Pulmonary artery endothelial cell (primary cell): ENCODE measurements at places on chromosomes 16 and 17.

DNA sequence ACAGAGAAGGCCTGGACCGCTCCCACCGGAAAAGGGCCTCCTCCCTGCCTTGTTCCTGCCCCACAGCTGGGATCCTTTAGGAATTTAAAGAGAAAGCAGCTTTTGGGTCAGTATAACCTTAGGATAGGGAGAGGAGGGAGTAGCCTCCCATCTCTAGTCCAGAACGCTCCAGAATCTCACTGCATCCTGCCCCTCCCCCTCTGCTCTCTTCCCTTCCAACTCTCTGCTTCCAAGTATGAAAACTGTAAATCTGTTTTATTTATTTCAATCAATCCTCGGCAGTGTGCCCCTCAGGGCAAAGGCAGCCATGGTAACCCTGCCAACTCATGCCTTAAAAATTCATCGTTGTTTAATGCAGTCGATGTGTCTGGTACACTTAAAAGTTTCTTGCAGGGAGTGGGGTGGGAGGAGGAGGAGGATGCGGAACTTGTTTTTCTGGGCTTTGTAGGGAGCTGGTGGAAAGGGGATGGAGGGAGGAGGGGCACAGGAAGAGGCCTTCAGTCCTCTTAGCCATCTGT lies 21.2 kb upstream of the MTSS2 start:
- DNase-seq: peak; percentile 41

- DNase-seq: no peak
Measured at GRCh38 chr17:79042421-79043190, 18.6 kb downstream of the C1QTNF1 start.

GRCh38 chr17:67671493-67671892 lies 46.2 kb upstream of the NOL11 start:
- DNase-seq: no peak

DNA sequence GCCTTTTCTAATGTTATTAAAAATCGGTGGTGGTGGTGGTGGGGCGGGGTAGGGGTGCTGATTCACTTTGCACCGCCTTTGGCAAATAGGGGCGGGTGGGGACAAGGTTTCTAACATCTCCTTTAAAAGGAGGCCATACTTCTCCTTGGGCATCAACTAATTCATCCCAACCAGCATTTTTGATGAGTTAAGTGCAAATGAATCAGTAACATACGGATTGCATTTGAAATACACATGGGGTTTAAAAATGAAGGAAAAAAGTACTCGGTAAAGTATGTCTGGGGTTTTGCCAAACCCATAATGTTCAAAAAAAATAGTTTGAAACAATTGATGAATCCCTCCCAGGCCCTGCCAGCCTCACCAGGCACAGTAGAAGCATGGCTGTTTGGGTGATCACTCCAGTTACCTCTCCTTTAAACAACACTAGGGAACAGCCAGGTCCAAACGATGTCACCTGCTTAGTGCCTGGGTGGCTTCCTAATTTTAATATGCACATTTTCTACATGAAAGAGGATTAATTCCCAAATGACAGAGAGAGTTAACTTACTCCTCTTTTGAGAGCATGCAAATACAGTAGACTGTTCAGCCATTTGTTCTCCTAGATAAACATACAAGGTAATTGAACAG lies 107.2 kb downstream of the ANKFN1 start:
- no peak for DNase-seq

DNA sequence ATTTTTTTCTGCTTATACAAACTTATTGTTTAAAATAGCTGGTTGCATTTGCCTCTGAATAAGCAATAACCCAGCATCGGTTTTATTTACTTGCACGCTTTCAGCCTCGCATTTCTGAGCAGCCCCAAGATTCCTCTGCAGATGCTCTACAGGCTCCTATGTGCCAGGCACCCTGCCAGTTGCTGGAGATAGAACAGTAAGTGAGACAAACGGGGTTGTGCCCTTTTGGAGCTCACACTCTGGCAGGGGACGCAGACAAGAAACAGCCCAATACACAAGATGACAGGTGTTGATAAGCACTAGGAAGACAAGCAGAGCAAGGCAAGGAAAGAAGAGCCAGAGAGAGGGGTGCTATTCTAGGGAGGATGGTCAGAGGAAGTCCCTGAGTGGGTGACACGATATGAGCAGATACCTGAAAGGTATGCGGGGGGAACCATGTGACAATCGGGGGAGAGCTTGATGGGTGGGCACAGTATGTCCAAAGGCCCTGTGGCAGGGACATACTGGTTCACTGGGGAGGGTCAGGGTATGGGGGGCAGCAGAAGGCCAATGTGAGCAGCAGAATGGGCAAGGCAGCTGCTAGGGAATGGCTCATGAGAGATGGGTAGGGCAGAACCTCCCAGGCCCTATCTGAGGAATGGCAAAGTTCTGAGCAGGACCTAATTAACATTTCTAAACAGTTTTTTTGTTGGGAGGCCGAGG lies 18.7 kb upstream of the ADORA2B start:
- DNase-seq: no peak

DNA sequence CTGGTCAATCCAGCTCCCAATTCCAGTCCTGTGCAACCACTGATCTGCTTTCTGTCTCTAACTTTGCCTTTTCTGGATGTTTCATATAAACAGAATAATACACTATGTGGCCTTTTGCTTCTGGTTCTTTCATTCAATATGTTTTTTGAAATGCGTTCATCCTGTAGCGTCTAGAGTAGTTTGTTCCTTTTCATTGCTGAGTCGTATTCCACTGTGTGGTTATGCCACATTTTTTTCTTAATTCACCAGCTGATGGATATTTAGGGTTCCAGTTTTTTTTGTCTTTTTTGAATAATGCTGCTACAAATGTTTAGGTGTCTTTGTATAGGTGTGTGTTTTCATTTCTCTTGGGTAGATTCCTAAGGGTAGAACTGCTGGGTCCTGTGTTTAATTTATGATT lies 2.3 kb upstream of the MIEN1 start:
- DNase-seq: no peak

- no peak for DNase-seq
Measured at GRCh38 chr16:10370096-10370726, 15.7 kb upstream of the ATF7IP2 start.

- DNase-seq: no peak
Measured at GRCh38 chr17:77474292-77474988, 333.7 kb downstream of the SEC14L1 start.

DNA sequence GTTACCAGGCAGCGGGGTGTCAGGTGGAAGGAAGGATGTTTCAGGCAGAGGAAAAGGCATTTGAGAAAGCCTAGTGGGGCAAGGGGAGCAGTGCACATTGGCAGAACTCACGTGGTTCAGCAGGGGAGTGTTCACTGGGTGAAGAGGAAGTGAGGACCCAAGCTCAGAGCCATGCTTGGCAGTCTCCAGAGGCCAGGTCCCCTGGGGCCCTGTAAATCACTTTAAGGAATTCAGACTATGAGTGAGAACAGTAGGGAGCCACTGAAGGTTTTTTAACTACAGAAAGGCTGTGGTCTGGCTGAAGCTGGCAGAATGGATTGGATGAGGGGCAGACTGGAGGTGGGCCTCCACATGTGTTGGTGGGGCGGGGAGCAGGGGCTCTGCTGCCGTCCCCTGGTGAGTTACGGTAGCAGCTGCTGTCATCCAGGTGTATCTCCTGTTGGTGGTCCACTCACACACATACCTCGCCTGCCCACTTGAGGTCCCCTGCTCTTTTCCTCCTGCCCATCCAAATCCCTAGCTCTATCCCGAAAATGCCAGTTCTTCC lies 5.1 kb downstream of the CLEC16A start:
- DNase-seq: no peak

- DNase-seq: no peak
Measured at GRCh38 chr16:79497606-79498350, 102.8 kb downstream of the MAF start.
